ENCODE measurements at places on chromosomes 12 and 14. TPM values are rescaled to one million over a fixed set of nuclear protein-coding genes. Genes with fewer than 3 reads are reported as not detected.

PHETA1 gene
- 12.9 TPM for total RNA-seq

DBX2 gene
- not detected for total RNA-seq

ASB2 gene
- total RNA-seq: 2.3 TPM

MYO1H gene
- not detected for total RNA-seq

PPP4R3A gene
- total RNA-seq: 128 TPM

BEGAIN gene
- 6.6 TPM for total RNA-seq

SRSF5 gene
- total RNA-seq: 204 TPM

SSPN gene
- total RNA-seq: 1.1 TPM

MAP4K5 gene
- 67.5 TPM for total RNA-seq

GPX2 gene
- total RNA-seq: 1.8 TPM

DNA sequence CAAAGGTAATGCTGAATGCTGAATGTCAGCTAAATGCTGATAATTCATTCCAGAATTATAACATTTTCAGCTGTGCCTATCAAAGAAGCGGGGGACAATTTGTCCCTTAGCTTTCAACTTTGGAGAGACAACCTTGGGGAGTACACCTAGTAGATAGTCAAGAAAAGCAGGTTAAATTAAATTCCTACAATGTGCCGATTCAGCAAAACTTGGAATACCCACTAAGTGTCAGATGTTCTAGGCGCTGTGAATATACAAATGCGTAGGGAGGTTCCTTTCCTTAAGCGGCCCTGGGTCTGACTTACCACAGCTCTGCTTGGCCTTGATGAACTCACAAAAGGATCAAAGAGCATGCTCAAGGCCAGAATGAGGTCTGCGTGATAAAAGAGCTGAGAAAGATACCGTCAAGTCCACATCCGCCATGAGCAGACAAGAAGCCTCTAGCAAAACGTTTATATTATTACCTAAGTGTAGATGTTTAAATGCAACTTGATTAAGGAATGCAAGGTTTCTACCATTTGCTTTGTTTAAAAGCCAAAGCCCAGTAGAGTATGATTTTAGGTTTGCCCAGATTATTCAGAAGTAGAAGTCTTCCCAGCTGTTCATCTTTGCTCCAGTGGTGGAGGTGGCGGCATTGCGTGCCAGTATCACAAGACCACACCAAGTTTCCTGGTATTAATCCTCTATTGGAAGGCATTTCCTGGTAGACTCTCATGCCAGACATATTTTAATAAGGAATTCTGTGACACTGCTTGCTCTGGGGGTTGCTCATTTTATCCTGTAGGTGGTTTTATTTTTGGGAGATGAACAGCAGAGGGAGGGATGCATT lies 368.6 kb downstream of the DPF3 start:
- no peak overlapping the region for H3K27ac ChIP-seq
- no peak overlapping the region for H3K4me3 ChIP-seq
- DNase-seq: no peak
- no peaks in the 10 kb centered on the region for H3K36me3 ChIP-seq
- H3K4me1 ChIP-seq: no peaks in the 10 kb centered on the region

DNA sequence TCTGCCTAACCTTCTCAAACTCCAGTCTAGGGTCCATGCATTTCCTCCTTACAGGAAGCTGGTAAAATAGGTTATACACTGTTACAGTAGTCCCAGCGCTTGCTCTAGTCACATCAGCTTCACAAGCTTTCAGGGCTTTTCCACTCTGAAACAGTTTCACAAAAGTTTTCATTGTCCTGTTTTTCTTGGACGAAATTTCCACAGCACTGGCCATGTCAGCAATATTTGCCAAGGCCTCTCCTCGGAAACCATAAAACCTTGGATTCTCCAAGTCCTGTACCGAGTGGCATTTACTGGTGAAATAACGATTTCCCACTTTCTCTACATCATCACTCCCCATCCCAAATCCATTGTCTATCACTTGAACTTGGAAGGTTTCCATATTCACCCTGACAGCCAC lies 2.1 kb downstream of the MLH3 start:
- DNase-seq: no peak
- H3K4me1 ChIP-seq: no peaks in the 10 kb centered on the region
- H3K27ac ChIP-seq: no peak overlapping the region
- no peaks in the 10 kb centered on the region for H3K27me3 ChIP-seq

DNA sequence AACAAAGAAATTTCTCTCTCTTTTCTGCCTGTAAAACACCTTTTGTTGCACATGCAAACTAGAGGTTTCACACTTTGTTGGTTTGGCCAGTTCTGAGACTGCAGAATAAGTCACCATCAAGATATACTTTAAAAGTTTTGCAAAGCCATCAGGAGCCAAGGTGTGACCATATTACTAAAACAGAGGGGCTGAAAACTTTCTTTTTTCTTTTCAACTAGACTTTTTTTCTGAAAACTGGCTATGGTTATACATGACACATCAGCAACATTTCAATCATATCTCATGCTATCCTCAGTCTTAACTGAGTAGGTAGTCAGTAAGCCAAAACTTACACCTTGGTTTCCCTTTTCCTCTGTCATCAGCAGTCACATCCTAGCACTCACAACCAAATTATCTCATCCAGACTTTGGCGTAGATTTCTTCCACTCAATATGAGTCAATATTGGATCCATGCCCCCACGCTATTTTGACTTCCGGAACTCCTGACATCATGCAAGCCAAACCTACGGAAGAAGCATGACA lies 4.1 kb upstream of the IFNG start:
- no peak overlapping the region for H3K4me3 ChIP-seq
- no peaks in the 10 kb centered on the region for H3K27me3 ChIP-seq
- H3K4me1 ChIP-seq: no peaks in the 10 kb centered on the region
- H3K27ac ChIP-seq: no peak overlapping the region

GRCh38 chr12:56572288-56572687 lies 50.7 kb downstream of the RBMS2 start:
- H3K27me3 ChIP-seq: no peaks in the 10 kb centered on the region
- no peak overlapping the region for H3K4me3 ChIP-seq
- H3K36me3 ChIP-seq: no peaks in the 10 kb centered on the region
- no peaks in the 10 kb centered on the region for H3K4me1 ChIP-seq
- H3K27ac ChIP-seq: peak overlapping the region; percentile 63

DNA sequence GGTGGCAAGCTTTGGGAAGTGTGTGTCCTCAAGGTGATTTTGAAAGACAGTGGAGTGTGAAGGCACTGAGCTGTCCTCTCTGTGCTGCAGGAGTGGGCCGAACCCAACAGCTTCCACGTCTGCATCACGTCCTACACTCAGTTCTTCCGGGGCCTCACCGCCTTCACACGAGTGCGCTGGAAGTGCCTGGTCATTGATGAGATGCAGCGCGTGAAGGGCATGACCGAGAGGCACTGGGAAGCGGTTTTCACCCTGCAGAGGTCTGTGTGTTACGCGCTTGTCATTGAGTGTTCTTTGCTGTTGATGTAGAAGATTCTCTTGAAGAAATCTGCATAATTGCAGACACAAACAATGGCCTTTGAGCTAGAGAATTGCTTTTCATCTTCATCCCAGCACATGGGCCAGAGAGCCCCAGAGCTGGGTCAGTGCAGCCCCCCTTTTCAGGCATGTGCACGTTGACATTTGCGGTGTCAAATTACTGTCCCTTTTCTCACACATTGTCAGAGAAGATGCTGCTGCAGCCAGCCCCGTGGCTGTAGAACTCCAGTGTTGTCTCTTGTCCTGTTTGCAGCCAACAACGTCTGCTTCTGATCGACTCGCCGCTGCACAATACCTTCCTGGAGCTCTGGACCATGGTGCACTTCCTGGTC lies 63.3 kb downstream of the EP400 start:
- no peak for DNase-seq
- no peak overlapping the region for H3K4me3 ChIP-seq
- peaks cover 19% of the 10 kb centered on the region for H3K36me3 ChIP-seq
- no peaks in the 10 kb centered on the region for H3K4me1 ChIP-seq

- H3K27me3 ChIP-seq: no peaks in the 10 kb centered on the region
- H3K4me3 ChIP-seq: no peak overlapping the region
- H3K36me3 ChIP-seq: no peaks in the 10 kb centered on the region
- DNase-seq: peak; percentile 66
- no peaks in the 10 kb centered on the region for H3K4me1 ChIP-seq
Observed at GRCh38 chr14:41285186-41285748, 321.4 kb upstream of the LRFN5 start.

GRCh38 chr12:120862664-120863063 lies 41.5 kb downstream of the SPPL3 start:
- H3K4me3 ChIP-seq: no peak overlapping the region
- DNase-seq: peak; percentile 78
- no peaks in the 10 kb centered on the region for H3K36me3 ChIP-seq
- no peak overlapping the region for H3K27ac ChIP-seq
- H3K27me3 ChIP-seq: no peaks in the 10 kb centered on the region

- H3K27ac ChIP-seq: no peak overlapping the region
- H3K4me1 ChIP-seq: 0 out of 2 replicates have a peak, but pooled peaks cover 3% of the 10 kb centered on the region
- no peak for DNase-seq
- H3K27me3 ChIP-seq: no peaks in the 10 kb centered on the region
Observed at GRCh38 chr14:58571769-58572472, 65.8 kb upstream of the DACT1 start.

GRCh38 chr12:77002382-77002781 lies 63.0 kb downstream of the E2F7 start:
- H3K27me3 ChIP-seq: no peaks in the 10 kb centered on the region
- no peak overlapping the region for H3K27ac ChIP-seq
- H3K4me3 ChIP-seq: no peak overlapping the region
- H3K36me3 ChIP-seq: no peaks in the 10 kb centered on the region
- H3K4me1 ChIP-seq: no peaks in the 10 kb centered on the region

DNA sequence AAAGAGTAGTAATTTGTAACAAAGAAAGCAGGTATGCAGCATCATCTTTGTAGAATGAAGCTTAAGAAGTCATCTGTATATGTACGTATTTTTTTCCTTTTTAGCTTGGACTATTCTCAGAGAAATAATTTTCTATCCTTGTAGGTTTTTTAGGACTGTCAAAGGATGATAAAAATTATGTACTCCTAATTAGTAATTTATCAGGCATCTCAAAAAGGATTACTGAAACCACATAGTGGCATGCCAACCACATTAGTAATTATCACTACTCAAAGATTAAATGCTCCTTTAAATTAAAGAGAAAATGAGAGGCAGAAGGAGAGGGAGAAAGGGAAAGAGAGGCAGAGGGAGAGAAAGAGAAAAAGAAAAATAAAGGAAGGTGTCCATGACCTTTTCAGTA lies 17.3 kb downstream of the TTC8 start:
- H3K4me1 ChIP-seq: no peaks in the 10 kb centered on the region
- H3K4me3 ChIP-seq: no peak overlapping the region
- H3K36me3 ChIP-seq: no peaks in the 10 kb centered on the region
- no peak overlapping the region for H3K27ac ChIP-seq
- no peak for DNase-seq

GRCh38 chr12:94150240-94151121 lies 2.1 kb downstream of the PLXNC1 start:
- H3K27ac ChIP-seq: no peak overlapping the region
- peak overlapping the region; percentile 77 for H3K4me3 ChIP-seq
- peak; percentile 46 for DNase-seq

DNA sequence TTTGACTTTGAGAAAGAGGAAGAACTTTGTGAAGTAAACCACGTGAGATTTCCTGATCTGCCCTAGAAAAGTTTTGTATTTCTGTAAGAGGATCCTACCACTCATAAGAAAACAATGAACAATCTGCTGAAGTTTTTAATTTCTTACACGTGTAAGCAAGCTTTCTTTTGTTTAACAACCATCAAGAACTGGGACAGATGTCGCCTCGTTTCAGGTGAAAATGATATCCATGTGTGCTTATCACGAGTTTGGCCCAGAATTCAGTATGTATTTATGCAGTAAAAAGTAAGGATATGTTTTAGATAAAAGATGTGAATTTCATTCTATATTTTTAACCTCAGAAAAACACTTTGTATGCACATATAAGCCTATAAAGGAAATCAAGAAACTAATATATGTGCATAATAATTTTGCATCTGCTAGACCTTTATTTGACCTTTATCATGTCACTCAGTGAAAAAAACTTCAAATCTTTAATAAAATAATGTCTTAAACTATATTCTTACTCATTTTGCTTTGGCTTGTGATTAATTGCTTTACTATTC lies 56.9 kb upstream of the DHRS4 start:
- no peaks in the 10 kb centered on the region for H3K36me3 ChIP-seq
- no peaks in the 10 kb centered on the region for H3K4me1 ChIP-seq
- no peak for DNase-seq
- H3K27me3 ChIP-seq: no peaks in the 10 kb centered on the region
- no peak overlapping the region for H3K27ac ChIP-seq

DNA sequence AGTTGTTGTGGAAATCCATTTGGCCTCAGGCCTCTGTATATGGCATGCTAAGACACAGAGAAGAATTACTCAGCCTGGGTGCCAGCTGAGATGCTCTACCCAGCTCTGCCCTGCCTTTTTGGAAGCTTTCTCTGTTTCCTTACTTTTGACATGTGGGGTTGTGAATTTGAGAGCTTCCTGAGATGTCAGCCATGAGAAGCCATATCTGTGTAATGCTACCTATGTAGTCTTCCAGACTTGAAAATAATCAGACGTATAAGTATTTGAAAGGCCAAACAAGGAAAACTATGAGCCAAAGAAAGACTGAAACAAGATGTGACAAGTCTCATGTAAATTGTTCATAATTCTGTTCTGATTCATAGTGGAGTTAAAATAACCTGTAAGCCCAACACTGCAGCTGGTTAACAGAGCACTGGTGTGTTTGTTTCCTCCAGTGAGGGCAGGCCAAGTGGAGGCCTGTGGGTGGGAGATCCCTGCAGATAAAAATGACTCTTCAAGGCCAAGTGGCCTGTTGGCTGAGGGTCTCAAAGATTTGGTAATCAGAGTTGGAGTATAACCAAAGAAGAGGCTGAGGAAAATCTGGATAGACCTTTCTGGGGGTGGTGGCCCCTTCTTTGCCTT lies 94.0 kb downstream of the TMX1 start:
- H3K27me3 ChIP-seq: no peaks in the 10 kb centered on the region
- H3K4me3 ChIP-seq: no peak overlapping the region
- no peak for DNase-seq

- peaks cover 29% of the 10 kb centered on the region for H3K4me1 ChIP-seq
- no peak overlapping the region for H3K4me3 ChIP-seq
- peak overlapping the region; percentile 75 for H3K27ac ChIP-seq
- DNase-seq: no peak
- H3K27me3 ChIP-seq: no peaks in the 10 kb centered on the region
Observed at GRCh38 chr14:64955297-64955696, 12.8 kb upstream of the GPX2 start.

GRCh38 chr14:31411218-31411727 lies 9.1 kb downstream of the HEATR5A start:
- no peak overlapping the region for H3K4me3 ChIP-seq
- H3K4me1 ChIP-seq: no peaks in the 10 kb centered on the region
- H3K27me3 ChIP-seq: no peaks in the 10 kb centered on the region
- no peak for DNase-seq

GRCh38 chr14:65945327-65945726 lies 532.8 kb downstream of the FUT8 start:
- H3K27ac ChIP-seq: no peak overlapping the region
- no peaks in the 10 kb centered on the region for H3K36me3 ChIP-seq
- no peak overlapping the region for H3K4me3 ChIP-seq
- H3K4me1 ChIP-seq: 0 out of 2 replicates have a peak, but pooled peaks cover 6% of the 10 kb centered on the region
- H3K27me3 ChIP-seq: no peaks in the 10 kb centered on the region

- H3K4me3 ChIP-seq: no peak overlapping the region
- peak; percentile 58 for DNase-seq
- peak overlapping the region; percentile 89 for H3K27ac ChIP-seq
- no peaks in the 10 kb centered on the region for H3K36me3 ChIP-seq
- no peaks in the 10 kb centered on the region for H3K27me3 ChIP-seq
Observed at GRCh38 chr12:23585156-23585781, 364.2 kb downstream of the SOX5 start.
